Frontal cortex (tissue), 4 donors: ENCODE measurements at places on chromosomes 7 and 10. TPM values are rescaled to one million over a fixed set of nuclear protein-coding genes. Genes with fewer than 3 reads are reported as not detected.

DNA sequence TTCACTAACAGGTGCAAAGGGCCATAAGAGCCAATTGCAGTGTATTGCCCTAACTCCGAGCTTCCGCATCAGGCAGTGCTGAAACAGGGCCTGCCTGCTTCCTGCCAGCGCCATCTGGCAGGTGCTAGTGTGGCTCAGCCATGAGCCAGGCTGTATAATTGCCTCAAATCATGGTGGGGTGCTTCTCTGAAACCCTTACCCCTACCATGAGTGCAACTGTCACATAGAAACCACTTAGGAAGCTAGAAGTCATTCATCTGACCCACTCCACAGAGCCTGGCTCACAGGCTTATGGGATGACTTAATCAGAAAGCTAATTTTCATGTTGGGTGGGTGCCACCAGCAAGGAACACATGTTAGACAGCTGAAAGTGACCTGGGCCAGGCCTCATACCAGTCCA is 133.3 kb upstream of the LAMB4 start:
- no peak for DNase-seq

DNA sequence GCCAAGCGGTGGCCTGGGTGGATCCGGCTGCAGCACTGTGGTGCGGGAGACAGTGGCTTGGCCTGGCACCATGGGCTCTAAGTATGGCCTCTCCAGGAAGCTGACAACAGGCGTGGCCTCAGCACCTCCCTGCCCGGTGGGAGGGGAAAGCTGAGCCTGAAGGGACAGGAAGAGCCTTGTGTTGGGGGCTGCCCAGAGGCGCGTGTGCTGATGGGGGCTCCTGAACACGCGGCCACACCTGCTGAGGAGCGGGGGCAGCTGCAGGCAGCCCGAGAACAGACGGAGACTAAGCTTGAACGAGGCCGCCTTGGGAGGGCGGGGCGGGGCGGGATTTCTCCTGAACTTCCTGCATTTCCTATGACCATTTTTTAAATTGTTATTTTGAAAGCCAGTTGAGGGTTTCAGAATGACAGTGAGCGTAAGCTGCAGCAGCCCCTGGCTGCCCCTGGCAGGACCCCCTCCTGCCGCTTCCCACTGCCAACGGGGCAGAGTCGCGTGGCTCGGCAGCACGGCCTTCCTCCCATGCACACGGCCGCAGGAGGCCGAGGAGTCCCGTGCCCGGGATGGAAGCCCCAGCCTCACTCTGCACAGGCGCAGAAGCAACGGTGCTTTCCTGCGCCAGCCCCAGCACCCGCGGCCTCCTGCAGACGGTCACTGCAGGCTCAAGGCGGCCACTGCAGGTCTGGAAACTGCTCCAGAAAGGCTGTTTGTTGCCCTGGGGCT is 43.2 kb downstream of the DPYSL4 start:
- no peak for DNase-seq

DNA sequence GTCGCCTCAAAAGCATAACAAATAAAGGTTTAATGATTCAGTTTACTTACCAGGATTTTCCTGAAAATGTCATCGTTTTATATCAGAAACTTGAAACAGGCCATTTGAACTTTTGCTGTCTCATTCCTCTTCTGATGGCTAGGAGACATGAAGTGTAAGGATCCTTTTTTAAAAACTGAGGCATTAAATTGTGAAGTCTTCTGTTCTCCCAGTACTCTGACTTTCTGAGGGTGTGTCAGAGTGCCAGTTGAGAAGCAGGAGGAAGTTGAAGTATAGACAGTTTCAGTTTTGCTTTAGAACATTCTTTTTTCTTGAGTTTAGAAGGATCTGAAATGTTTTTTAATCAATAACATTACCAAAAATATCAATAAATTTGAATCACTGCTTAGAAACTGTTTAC is at the start of gene SAMD9L:
SAMD9L (minus strand) TSS at position 242 of the 400 bp plus-strand sequence. CDS start 12,414 bp downstream, outside the sequence.
- DNase-seq = no peak

Gene PILRA
- total RNA-seq = 0.82 TPM

GRCh38 chr7:191105-191980 is 1.0 kb upstream of the FAM20C start:
- DNase-seq = peak; percentile 71

DNA sequence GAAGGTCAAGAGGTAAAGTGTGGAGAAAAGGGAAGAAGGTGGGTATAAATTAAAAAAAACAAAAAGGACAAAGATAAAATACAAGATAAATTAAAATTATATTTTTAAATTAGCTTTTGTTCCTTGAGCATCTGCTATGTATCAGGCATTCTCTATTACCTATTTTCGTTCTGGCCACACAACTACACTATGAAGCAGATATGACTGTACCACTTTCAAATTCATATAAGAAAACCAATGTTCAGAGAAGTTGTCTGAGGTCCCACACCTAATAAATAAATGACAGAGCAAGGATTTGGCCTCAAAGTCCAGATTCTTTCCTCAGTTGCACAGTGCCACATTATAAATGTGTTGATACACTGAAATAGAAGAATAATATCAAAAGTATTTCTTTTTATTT is 103.8 kb upstream of the PCDH15 start:
- no peak for DNase-seq

DNA sequence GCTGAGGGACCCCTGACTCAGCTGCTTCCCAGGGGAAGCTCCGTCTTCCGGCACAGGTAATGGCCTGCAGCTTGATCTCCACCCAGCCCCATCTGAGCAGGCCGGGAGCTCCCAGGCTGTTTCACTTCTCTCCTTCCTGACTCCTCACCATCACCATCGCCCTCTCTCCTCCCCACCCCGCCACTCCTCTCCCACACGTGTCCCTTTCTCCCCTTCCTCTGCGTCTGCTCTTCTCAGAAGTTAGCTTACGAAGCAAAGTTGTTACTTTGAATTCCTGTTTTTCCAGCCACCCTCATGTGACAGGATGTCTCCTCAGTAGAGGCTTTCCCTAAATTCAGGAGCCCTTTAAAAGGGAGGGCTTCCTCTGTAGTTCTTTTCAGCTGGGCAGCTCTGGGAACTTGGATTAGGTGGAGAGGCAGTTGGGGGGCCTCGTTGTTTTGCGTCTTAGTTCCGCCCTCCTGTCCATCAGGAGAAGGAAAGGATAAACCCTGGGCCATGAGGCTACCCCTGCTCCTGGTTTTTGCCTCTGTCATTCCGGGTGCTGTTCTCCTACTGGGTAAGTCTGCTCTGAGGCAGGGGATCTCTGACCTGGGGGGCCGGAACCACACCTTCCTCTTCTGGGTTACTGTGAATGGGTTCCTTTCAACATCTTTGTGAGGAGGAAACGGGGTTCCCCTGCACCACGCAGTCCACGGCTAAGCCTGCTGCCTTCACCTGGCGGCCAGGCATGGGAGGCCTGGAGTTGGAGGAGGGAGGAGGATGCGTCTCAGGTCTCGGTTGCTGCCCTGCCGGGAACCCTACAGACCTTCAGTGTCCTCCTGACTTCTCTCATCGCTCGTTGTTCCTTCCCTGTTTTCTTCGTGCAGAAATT is at the start of gene MRC1:
MRC1 (plus strand) TSS at position 378 of the 871 bp plus-strand sequence; CDS start at position 496, 118 bp downstream.
- DNase-seq = no peak

GRCh38 chr10:7651853-7652470 is 14.8 kb downstream of the ITIH5 start:
- DNase-seq = no peak

Gene CALD1
- total RNA-seq = 27.3 TPM

DNA sequence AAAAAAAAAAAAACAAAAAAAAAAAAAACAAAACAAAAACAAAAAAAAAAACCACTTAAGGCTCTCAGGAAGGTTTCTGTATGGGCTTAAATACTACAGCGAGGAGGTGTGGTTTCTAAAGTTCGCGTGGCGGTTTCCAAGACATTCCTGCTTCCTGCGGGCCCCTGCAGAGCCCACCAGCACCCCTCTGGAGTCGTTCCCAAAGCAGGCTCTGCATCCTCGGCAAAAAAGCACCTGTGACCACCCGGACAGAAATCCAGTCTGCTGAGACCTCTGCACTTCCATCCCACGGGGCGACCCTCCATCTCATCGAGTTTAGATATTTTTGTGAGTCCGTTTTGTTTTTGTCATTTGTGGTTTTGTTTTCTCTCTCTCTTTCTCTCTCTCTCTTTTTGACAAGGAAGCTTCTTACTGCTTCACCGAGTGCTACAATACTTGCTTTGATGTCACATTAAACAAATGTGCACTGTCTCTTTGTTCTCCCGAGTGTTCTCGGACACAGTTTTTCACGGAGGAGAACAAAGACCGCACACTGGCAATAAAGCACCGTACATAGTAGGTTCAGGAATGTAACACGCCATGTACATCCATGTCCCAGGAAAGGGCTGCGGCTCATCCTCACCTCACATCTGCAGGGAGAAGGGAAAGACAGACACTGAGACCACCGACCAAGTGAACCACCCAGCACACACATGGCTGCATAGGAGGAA is 21.5 kb downstream of the PDGFA start:
- DNase-seq = peak; percentile 80

Gene MMD2
- total RNA-seq = 2.4 TPM

GRCh38 chr7:32255036-32255435 is 184.8 kb upstream of the PDE1C start:
- no peak for DNase-seq

DNA sequence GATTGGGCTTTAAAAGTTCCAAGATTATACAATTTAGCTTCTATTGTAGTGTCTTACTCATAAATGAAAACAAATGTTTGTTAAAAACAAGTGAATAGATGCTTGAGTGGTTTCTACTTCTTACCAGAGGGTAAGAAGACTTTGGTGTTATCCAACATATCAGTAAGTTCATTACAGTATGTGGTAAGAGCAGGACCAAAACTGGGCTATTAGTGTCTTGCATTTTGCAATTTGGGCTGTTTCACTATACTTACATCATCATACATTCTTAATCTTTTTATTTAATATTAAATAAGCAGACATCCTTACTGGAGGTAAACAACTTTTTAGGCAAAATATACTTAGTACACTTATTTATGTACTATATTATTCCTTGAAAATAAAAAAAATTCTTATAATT is 248.4 kb upstream of the HGF start:
- no peak for DNase-seq

GRCh38 chr7:22442187-22442881 is 57.7 kb downstream of the STEAP1B start:
- DNase-seq = no peak

Gene TAC1
- total RNA-seq = 21.2 TPM

- DNase-seq = no peak
Measured at GRCh38 chr7:117673367-117673766, 193.5 kb downstream of the CFTR start.

- no peak for DNase-seq
Measured at GRCh38 chr10:34544400-34544799, 270.7 kb downstream of the PARD3 start.

GRCh38 chr7:155974186-155974897 is 162.1 kb upstream of the SHH start:
- DNase-seq = no peak

Gene HYCC1
- total RNA-seq = 86.4 TPM

GRCh38 chr7:30430276-30430675 is 48.3 kb downstream of the NOD1 start:
- DNase-seq = no peak

Gene SHTN1
- total RNA-seq = 50.5 TPM

DNA sequence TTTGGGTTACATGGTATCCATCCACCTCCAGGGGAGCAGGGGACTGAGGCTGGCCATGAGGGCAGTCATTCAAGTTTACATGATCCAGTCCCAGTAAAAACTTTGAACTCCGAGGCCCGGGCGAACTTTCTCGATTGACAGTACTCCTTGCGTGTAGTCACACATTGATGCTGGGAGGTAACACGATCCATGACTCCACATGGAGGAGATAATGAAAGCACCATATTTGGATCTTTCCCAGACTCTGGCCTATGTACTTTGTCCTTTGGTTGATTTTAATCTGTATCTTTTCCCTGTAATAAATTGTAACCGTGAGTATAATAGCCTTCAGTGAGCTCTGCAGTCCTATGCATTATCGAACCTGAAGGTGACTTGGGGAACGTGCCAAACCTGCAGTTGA is 401.6 kb downstream of the KCNMA1 start:
- no peak for DNase-seq

- peak; percentile 77 for DNase-seq
Measured at GRCh38 chr7:95772298-95772770, at the start of gene DYNC1I1. Gene DYNC1I1 (plus strand): TSS chr7:95772554. CDS start chr7:95804730, 32,176 bp downstream.

GRCh38 chr10:100562008-100562672 is 26.4 kb downstream of the HIF1AN start:
- DNase-seq = peak; percentile 85

DNA sequence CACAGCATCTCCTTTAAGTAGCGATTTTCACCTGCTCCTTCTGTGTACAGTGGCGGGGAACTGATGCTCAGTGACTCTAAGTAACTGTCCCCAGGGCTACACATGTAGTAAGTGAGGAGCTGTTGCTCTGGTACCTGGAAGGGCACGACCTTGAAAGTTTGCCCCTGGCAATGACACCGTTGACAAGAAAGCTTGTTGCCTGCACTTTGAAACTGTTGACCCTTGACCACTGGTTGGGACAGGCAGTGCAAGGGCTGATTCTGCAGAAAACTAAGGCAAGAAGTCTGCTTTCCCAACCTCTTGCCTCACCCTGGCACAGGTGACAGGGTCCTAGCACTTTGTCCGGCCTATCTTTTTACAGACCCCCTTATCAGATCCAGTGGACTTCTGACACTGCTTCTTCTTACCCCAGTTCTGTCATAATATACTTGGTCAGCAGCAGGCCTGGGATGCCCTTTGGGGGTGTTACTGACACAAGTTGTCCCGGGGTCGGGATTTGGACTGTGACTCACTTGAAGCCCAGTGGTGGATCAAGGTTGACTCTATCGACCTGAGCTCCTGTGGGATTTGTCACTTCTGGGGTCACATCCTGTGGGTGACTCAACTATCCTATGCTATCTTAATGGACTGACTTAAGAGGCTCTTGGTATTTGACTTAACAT is 5.8 kb downstream of the ACSL5 start:
- no peak for DNase-seq
